ENCODE measurements at places on chromosomes 6 and 20. TPM values are rescaled to one million over a fixed set of nuclear protein-coding genes. Genes with fewer than 3 reads are reported as not detected.

DNA sequence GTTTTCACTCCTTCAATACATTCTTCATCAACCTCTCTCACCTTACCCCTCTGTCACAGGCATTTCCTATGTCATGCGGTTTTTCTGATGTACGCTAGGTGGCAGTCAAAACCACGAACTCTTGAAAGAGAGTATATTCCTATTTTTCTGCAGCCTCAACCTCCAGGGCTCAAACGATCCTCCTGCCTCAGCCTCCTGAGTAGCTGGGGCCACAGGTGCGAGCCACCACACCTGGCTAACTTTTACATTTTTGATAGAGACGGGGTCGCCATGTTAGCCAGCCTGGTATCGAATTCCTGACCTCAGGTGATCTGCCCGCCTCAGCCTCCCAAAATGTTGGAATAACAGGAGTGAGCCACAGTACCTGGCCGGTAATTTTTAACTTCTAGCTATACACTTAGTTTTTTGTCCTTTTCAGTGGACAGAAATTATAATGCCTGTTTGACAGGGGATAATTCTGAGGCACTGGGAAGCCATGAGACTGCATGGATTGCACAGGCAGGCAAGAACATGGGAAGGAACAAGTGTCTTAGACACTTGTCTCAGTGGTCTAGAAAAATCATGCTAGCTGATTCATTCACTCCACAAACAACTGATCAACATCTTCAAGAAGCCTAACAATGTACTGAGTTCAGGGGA is 22.5 kb upstream of the HFE start:
- peak; percentile 54 for DNase-seq

DNA sequence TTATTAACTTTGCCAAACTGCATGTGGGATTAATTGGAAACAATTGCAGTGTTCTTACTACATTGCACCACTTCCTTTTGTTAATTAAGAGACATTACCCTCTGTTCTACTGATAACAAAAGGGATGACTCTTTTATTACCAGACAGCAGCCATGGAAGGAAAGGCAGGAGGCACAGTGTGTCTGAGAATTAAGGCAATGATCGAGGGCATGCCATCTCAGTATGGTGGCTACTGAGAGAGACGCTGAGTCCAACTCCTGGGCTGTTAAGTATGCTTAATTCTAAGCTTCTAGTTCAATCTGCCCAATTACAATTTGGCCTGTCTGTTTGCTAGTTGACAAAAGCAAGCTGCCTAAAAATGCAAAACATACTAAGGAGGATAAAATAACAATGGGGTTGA is 227.4 kb downstream of the PHACTR1 start:
- DNase-seq: no peak

- DNase-seq: no peak
Observed at GRCh38 chr20:34634392-34634791, 42.5 kb downstream of the PIGU start.

DNA sequence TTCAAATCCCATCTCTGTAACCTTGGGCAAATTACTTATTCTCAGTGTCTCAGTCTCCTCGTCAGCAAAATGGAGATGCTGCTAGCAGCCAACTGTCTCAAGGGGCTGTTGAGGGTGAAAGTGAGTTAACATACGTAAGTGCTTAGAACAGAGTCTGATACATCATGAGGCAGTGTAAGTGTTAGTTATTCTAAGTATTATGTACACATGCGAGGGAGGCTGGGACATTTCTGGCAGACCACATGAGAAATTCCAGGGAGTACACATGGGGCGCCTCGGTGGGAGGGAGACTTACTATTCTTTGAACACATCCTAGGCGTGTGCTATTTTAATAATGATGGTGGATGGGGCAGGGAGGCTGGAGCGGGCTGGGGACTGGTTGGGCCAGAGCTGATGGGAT is 99.1 kb downstream of the DLGAP4 start:
- no peak for DNase-seq

DNA sequence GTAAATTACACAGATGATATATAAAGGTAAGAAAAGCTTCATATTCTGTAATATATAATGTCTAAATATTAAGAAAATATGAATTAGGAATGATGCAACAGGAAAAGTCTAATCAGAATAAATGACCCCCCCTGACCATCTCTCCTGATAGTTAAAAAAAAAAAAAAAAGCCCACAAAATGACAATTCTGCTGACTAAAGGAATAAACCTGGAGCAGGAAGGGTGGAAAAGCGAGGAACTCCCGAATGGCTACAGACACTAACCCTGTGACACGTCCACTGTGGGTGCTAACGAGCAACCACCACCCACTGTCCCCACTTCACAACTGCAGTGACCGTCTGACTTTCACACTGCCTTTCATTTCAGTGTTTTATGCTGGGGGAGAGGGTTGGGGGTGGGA is 67.6 kb upstream of the FOXQ1 start:
- no peak for DNase-seq

GRCh38 chr6:22219925-22220324 is 76.9 kb downstream of the PRL start:
- DNase-seq: no peak

- DNase-seq: no peak
Observed at GRCh38 chr6:90045535-90045934, 151.3 kb downstream of the GJA10 start.

DNA sequence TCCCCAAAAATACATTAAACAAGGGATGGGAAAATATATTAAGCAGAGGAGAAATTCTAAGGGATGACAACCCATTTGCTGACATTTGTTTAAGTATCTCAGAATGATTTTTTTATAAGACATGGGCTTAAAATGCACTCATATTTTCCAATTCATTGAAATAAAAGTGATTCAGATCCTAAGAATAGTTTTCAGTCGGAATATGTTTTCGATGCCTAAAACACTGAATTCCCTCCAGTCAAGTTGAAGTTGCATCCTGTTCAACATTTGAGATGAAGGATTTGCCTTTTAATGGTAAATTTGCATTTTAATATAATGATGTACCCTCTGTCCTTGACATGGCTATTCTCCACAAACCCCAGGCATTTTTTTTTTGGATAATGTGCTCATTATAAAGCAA is 79.3 kb downstream of the PTCHD4 start:
- DNase-seq: no peak

GRCh38 chr6:108171291-108171917 is 5.6 kb downstream of the NR2E1 start:
- no peak for DNase-seq

HLA-DRB5 gene
- not detected for total RNA-seq

ZC3H12D gene
- 0.30 TPM for total RNA-seq

PDE7B gene
- total RNA-seq: 0.61 TPM

Data from HCT116 (cell line).